ENCODE measurements at places on chromosomes 4 and X. TPM values are rescaled to one million over a fixed set of nuclear protein-coding genes. Genes with fewer than 3 reads are reported as not detected.

GRCh38 chrX:20427173-20427770 is 160.6 kb upstream of the RPS6KA3 start:
- DNase-seq: no peak

GRCh38 chr4:107619066-107619465 is 101.0 kb downstream of the PAPSS1 start:
- DNase-seq: no peak

DNA sequence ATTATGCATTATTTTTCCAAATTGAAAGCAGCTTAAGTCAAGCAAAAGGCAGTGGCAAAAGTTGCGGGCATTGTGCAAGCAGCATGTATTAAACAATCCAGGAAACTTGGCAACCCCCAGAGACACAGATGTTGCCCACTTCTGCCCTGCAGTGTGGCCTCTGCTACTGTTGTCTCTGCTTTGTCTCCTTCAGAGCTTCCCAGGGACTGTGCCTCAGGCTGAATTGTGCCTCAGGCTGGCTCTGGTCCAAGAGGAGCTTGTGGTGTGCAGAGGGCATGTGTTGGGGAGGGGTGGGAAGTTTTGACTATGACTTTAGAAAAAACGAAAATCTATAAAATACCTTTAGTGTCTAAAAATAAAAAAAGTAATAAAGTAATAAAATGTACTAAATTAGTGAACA is 201.4 kb downstream of the CCSER1 start:
- no peak for DNase-seq

DNA sequence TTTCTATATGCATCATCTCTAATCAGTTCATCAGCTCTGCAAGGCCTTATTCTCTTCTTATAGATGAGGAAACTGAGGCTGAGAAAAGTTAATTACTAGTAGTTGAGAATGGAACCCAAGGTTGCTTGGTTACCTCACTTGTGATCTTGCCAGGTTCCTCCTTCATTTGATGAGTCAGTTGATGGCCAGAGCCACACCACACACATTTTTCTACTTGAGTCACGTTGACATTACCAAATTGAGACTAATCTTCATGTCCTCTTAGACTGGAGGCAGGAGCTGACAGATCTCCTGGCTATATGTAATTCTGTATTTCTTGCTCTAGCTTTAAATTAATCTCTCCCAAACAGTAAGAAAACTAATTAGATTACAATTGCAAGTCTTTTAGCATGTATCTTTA is 428.4 kb downstream of the AFF2 start:
- no peak for DNase-seq

DNA sequence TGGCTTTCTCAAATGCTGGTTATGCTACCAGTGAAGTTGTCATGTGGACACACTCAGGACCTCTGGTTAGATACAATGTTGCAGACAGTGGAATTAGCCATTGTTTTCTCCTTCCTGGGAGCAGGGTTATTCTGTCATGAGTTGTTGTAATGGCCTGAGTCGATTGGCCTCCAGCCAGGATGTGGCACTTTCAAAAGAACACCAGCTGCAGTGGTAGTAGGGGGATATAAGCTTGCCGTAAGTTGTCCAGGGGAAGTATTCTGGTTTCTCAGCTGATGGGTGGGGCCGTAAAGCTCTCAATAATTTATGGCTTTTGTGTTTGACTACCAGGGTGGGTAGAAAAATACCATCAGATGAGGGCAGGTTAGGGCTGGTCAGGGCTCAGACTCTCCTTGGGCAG is 697.5 kb upstream of the GNPDA2 start:
- DNase-seq: no peak

MAP9 gene
- 17.6 TPM for total RNA-seq

MAGEB1 gene
- not detected for total RNA-seq

CCDC110 gene
- total RNA-seq: not detected
